ENCODE measurements at places on chromosomes 5 and 9.

GRCh38 chr5:132021654-132022053, 10.2 kb upstream of the ACSL6 start:
- DNase-seq = no peak

DNA sequence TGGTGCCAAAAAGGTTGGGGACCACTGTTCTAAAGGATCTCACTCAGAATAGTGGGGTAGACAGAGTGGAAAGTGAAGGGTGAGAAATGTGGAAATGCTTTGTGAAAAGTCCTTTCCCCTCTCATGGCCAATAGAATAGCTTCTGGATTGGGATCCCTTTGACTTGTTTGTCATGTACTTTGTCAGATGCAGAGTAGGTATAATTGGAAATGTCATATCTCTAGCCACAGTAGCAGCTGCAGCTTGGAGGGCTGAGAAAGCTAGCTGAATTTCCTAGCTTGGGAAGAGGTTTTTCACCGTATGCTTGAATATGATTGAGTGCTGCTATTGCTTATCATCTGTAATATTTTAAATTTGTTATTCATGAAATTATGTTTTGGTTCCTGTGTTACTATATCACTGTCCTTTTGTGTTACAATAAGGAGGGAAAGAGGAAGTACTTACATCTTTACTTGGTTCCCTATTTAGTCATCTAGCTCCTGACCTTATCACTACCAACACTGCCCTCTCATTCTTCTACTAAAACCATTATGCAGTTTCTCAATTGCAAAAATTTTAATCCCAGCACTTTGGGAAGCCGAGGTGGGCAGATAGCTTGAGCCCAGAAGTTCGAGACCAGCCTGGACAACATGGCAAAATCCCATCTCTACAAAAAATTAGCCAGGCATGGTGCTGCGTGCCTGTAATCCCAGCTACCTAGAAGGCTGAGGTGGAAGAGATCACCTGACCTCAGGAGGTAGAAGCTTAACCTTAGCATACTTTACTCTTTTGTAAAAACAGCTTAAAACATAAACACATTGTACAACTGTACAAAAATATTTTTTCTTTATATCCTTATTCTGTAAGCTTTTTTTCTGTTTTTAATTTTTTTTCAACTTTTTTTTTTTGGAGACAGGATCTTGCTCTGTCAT, 12.4 kb downstream of the SLC30A5 start:
- DNase-seq = no peak

GRCh38 chr9:95089257-95090022, 228.1 kb downstream of the FANCC start:
- DNase-seq = no peak

DNA sequence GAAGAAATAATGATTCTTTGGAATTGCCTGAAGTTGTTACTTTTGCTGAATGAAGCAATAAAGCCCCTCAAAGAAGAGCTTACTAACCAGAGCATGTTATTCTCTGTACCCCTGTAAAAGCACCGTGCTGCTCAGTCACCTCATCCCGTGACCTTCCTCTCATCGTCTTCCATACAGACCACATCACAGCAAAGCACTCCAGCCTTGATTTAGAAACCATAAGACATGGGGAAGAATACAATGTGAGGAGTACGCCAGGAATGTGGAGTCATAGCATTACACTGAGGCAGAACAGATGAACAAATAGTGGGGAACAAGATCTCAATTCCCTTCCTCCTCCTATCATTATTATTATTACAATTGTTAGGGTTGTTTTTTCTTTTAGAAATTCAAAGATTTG, 49.1 kb downstream of the ERAP1 start:
- no peak for DNase-seq

- no peak for DNase-seq
These were observed 22.1 kb downstream of the PCDHGC5 start for GRCh38 chr5:141510850-141511601.

GRCh38 chr5:6718161-6718681, 5.0 kb downstream of the TENT4A start:
- DNase-seq = no peak

Data from stimulated activated CD8-positive, alpha-beta memory T cell treated with anti-CD3 and anti-CD28 coated beads, Interleukin-4, amount 100 ng/mL, for 1 hour (primary cell).